ENCODE measurements at places on chromosomes 5 and 9.

DNA sequence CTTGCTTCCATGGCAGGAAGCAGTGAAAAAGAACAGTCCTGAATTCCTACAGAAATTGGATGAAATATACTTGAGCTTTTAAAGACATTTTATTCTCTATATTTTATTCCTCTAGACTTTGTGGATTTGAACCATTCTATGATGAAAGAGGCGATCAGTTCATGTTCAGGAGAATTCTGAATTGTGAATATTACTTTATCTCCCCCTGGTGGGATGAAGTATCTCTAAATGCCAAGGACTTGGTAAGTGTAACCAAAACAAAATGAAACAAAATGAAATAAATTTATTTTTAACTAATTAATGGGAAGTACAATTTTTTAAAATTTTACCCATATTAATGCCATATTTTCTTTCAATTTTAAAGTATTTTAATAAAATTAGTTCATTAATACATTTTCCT is 34.1 kb downstream of the STARD4 start:
- no peak for DNase-seq

DNA sequence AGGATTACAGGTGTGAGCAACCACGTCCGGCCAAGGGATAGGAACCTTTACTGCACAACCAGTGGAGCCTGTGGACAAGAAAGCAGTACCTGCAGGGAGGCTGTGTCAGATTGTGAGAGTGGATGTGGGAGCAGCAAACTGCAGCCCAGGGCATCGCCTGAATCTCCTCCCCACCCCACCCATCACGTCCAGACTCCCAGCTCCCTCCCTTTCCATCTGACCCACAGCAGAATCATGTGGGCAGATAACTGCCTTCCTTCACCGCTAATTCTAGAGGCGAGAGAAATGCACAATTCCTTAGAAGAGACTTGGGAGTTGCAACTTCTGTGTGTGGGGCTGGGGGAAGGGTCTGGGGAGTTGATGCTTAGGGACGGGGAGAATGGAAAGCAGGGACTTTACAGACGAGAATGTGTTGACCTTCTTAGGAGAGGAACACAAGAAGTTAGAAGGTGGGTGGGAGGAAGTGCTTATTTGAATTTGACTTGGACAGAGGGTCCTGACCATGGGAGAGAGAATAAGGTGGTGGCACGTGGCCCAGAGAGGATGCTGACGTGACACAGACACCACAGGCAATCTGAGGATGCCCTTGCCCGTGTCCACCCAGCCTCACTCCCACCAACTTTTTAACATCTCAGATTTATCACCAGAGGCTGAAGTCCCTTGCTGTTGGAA is 4.5 kb upstream of the LCP2 start:
- no peak for DNase-seq

DNA sequence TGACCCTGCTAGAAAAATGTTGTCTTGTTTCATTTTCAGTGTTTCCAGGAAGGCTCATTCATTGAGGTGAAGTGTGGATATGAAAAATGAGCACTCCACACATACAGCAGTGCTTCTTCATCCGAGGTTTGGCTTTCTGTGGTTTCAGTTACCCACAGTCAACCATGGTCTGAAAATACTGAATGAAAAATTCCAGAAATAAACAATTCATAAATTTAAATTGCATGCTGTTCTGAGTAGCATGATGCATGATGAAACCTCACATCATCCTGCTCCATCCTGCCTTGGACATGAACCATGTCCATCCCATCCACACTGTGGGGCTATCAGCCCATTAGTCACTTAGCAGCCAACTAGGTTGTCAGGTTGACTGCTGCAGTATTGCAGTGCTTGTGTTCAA is 10.4 kb upstream of the SLC45A2 start:
- no peak for DNase-seq

GRCh38 chr5:180675036-180675635 is 25.7 kb upstream of the FLT4 start:
- no peak for DNase-seq

DNA sequence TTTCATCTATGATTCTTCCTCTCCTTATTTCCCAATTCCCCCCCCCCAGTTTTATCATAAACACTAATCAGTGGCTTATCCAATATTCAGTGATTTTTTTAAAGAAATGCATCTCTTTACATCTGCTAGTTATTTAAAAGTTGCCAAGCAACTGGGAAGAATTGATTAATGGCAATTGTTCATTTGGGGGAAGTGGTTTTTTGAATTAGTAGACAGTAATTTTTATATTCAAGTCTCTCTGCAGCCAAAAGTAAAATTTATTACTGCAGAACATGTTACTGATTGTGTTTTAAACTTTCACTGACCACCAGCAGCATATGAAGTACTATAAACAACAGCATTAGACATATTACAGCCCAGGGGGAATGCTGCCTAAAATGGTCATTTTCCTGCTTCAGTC is 308.8 kb upstream of the NREP start:
- no peak for DNase-seq

GRCh38 chr9:124271660-124272059 is 13.9 kb downstream of the NEK6 start:
- no peak for DNase-seq

DNA sequence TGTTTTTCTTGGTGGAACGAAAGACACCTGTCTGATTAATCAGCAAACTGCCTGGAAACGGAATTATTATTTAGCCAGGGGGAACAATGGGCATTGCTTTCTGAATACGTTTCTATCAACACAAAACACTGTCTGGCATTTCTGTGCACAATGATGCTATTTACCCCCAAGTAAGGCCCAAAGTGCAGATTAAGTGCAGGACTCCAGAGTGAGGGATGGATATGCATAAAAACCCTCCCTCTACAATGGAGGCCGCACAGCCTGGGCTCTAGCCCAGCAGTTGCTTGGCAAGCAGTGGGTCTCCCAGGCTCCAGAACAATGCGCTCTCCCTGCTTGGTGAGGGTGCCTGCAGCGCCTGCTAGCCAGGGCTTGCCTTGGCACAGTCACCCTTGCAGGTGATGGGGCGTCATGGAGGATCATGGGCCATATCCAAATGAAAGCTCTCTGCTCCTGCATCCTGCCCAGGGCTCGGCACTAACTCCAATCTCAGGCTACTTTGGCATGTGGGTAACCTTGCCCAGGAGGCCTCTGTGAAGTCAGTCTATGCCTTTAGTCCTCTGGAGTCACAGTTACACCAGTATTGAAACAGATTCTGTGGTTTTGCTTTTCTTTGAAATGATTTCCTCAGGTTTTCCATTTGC is 11.5 kb upstream of the SPATA24 start:
- DNase-seq: no peak

DNA sequence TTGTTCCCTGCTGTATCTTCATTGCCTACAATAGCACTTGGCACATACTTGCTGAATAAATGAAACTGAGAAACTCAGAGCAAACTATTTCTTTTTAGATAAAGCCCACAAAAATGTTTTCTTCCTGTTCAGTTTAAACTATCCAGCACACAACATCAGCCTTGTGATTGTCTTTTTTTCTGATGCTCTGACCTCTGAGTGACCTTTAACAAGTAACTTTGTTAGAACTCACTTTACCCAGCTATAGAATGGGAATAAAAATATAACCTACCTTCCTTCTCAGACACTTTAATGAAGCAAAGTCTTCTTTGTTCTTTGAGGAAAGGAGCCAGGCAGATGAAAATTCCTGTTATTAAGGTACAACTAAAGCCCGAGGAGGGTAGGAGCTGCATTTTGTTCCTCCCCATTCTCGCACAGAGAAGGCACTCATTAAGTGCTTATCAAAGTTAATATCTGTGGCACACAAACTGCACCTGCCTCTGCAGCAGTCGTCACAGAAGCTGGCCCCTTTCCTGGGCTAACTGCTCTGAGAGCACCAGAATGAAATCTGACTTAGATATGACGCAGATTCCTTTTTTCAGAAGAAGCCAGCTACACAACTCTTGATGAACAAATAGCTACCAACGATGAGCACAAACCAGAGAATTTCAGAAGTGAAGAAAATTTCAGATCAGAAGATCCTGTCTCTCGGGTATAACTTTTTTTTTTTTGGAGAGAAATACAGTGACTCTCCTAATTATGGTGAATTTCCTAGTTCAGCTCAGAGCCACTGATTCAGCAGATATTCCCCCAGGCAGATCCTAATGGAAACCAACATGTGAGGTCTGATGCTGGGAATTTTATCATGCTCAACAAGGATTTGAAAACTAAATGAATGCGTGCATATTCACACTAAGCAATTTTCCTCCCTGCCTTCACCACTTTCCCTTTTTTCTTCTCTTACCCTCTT is 31.0 kb upstream of the NR3C1 start:
- DNase-seq: peak; percentile 40

- DNase-seq: no peak
Observed at GRCh38 chr9:114035845-114036801, 42.0 kb downstream of the AMBP start.

- DNase-seq: no peak
Observed at GRCh38 chr5:118620233-118620632, 368.1 kb downstream of the DTWD2 start.

GRCh38 chr9:118094387-118094786 is 390.2 kb downstream of the TLR4 start:
- DNase-seq: no peak

GRCh38 chr9:69937833-69938535 is 105.7 kb upstream of the MAMDC2 start:
- no peak for DNase-seq

DNA sequence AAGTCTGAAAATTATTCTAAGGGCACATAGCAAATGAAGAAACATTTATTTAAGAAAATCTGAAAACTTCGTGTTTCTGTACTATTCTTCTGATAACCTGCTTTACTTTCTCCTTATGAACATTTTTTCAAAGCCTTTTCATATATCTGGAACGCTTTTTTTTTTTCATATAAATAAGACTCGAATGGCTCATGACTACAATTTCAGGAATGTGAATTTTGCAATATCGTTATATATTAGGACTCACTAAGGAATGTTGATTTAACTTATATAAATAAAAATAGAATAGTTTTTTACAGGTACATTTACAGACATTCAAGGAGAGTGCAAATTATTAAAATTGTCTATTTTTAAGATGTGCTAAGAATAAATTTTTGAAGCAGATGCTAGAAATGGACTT is 42.9 kb downstream of the GPBP1 start:
- no peak for DNase-seq

GRCh38 chr5:99543841-99544240 is 615.0 kb upstream of the CHD1 start:
- no peak for DNase-seq

DNA sequence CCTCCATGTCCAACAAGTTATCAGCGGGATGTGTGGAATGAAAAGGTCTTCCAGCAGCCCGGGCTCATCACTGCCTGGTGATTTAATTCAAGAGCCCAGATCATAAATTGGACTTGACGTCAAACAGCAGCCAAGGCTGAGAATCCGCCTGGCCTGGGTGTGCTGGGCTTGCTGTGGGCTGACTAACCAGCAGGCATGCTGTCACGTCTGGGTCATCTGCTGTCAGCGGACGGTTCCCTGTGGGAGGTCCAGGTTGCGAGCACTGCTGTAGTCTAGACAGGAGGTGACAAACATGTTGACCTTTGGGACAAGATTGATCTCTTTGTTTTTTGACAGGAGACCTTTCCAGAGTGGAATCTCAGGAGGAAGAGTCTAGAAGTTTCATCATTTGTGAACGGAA is 289.7 kb downstream of the OSTF1 start:
- DNase-seq: no peak

DNA sequence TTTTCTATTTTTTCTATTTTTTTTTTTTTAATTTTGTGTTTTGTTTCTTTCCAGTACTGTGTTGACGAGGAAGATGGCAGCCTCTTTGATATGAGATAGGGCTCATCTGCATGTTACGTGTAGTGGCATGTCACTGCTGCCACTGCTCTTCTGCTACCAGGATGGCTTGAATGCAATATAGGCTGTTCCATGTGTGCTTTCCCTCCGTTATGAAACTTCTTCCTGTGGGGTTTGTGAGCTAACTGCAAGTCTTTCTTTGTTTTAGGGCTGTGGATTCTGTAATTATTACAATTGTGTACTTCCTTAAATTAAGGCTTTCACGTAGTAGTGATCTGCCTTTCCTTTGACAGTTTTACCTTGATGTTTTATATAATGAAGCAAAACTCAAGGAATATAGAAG is 184.6 kb downstream of the KDM4C start:
- DNase-seq: no peak

GRCh38 chr5:181220178-181220515 is 2.9 kb upstream of the TRIM41 start:
- no peak for DNase-seq

- DNase-seq: no peak
Observed at GRCh38 chr5:105392710-105393149, 1830.1 kb upstream of the NUDT12 start.

- no peak for DNase-seq
Observed at GRCh38 chr5:171422902-171423663, 3.6 kb downstream of the FGF18 start.

GRCh38 chr5:120621339-120621738 is 157.2 kb downstream of the PRR16 start:
- DNase-seq: no peak

- no peak for DNase-seq
Observed at GRCh38 chr9:69689991-69690538, 17.9 kb upstream of the APBA1 start.

Data from activated CD4-positive, alpha-beta T cell treated with anti-CD3 and anti-CD28 coated beads, Interleukin-2, amount 50 U/mL, for 24 hours (primary cell).